ENCODE measurements at places on chromosomes 6 and 20.

DNA sequence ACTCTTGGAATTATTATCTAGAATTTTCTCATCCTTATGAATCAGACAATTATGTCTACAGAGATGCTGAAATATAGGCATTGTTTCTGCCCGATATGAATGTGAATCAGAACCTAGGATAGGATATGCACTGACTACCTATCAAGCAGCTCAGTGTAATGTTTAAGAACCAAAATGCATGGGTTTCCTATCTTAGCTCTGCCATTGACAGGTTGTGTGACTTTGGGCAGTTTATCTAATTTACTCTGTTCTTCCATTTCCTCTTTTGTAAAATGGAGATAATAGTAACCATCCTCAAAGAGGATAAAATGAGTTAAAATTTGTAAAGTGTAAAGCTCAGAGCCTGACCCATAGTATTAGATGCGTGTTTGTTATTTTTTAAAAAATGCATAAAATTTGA lies 10.2 kb upstream of the AIG1 start:
- DNase-seq: no peak

DNA sequence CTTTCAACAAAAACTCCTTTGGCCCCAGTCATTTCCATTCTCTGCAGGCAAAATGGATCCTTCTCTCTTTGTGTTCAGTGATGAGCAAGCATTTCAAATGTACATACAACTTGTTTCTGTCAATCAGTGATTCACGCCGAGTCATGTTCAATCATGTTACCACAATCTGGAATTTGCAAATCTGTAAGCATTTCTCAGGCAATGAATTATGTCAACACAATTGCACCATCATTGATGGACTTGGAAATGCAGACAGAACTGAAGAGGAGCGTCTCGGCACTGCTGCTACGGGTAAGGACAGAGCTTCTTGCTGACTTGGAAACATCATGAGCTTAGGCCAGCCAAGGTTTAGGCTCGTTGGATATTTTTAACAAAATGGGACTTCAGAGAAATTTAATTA lies 132.8 kb upstream of the AGPAT4 start:
- DNase-seq: no peak

DNA sequence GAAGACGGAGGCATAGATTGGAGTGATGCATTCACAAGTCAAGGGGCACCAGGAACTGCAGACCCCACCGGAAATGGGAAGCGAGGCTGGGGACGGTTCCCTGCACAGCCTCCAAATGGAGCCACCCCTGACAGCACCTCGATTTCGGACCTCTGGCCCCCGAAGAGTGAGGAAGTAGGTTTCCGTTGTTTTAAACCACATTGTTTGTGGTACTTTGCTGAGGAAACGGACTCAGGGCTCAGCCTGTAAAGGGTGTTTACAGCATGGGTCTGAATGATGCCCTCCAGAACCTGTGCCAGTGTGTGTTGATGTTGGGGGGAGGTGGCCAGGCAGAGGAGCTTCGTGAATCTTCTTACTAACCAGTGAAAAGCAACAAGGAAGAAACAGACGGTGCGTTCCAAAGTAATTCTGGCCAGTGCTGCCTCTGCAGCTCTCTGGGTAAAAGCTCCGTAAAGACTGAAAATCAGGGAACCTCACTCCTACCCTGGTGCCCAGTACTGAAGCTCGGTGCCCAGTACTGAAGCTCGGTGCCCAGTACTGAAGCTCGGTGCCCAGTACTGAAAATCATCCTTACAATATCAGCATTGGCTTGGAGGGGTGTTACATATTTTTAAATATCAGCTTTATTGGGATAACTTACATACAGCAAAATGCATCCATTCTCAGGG lies 30.1 kb upstream of the CCR6 start:
- no peak for DNase-seq

DNA sequence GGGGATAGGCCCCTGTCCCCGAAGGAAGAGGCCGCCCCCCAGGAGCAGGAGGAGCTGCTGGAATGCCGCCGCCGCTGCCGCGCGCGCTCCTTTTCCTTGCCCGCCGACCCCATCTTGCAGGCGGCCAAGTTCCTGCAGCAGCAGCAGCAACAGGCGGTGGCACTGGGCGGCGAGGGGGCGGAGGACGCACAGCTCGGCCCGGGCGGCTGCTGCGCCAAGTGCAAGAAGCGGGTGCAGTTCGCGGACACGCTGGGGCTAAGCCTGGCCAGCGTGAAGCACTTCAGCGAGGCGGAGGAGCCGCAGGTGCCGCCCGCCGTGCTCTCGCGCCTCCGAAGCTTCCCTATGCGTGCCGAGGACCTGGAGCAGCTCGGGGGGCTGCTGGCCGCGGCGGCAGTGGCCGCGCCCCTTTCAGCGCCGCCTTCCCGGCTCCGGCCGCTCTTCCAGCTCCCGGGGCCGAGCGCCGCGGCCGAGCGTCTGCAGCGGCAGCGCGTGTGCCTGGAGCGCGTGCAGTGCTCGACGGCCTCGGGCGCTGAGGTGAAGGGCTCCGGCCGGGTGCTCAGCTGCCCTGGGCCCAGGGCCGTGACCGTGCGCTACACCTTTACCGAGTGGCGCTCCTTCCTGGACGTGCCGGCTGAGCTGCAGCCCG lies 630 bp downstream of the PPP1R3G start:
- no peak for DNase-seq

DNA sequence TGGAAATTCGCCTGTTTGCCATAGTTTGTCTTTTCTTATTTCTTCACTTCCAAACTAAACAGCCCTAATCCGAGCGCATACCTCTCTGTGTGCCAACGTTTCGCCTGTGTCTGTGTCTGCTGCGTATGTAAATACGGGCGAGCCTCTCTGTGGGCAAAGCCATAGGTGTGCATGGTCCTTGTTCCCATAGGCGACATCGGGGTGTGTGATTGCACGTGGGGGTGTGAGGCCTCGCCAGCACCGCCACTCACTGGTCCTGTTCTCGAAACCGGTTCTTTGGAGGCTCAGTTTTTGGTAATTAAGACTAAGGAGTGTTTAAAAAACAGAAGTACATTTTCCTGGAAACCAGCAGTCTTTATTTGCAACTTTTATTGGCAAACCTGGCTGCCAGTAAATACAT lies 6.0 kb upstream of the FOXC1 start:
- DNase-seq: no peak

DNA sequence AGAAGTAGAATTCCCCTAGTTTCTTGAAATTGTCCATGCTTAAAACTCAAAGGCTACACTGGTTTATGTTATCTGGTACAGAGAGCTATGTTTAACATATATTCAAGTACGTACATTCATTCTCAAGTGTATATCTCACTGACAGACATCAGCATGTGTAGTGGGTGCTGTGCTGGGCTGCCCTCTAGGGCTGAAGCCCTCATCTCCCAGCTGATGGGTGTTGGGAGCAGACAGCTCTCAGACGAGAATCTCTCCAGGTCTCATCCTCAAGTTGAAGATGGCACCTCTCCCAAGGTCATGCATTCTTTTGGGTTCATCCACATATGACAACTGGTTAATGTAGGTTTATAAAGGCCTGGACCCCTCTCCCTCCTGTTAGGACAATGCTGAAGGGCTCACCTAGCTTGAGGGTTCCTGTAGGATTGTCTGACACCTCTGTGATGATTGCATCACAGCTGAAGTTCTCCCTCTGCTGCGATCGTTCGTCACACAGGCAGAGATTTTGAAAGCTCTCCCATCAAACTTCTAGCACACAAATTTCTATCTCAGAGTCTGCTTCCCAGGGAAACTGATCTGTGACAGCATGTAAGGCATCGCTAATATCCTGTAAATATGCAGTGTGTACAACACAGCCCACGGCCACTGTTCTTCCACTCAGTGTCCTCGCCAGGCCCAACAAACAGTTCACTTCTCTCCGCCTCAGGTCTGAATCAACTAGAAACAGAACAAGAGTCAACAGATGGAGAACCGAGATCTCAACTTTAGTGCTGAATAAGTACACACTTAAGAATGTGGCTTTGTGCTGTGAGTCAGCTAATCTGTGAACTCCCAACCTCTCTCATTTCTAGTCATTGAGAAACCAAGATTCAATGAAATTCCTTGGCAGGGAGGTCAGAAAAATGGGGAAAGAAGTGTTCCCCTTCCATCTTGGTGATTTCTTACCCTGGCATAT lies 43.2 kb downstream of the PREP start:
- DNase-seq: no peak

DNA sequence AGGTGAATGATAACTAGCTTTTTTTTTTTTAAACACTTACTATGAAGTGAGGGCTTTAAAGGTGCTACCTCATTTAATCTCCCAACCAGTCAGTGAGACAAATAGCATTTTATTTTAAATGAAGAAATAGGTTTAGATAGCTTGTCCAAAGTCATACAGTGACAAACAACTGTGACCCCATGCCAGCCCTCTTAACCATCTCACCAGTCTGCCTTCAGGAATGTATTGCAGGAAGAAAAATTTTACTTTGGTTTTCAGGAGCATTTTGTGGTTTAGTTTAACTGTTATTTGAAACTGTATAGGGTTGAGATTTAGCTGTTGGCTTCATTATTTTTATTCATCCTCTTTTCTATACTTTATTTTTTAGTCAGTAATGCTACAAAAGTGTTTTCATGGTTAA lies 18.6 kb downstream of the DSE start:
- DNase-seq: no peak

- DNase-seq: peak; percentile 87
These were observed 1.3 kb downstream of the TAPBP start for GRCh38 chr6:33312361-33313104.

- DNase-seq: no peak
These were observed 82.9 kb downstream of the SLC35B3 start for GRCh38 chr6:8352335-8352965.

GRCh38 chr6:45697605-45698004 lies 318.1 kb downstream of the CLIC5 start:
- no peak for DNase-seq

DNA sequence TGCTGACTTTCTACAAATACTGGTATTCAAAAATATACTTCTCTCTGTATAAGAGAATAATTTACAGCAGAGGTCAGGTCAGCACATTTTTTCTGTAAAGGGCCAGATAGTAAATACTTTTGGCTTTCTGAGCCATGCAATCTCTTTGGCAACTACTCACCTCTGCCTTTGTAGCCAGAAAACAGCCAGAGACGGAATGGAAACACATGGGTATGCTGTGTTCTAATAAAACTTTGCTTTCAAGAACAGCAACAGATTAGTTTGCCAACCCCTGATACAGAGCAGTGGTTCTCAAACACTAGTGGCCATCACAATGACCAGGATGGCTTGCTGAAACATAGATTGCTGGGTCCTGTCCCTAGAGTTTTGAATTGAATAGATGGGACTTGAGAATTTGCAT lies 46.3 kb downstream of the SYCP2L start:
- no peak for DNase-seq

- peak; percentile 82 for DNase-seq
These were observed 3.0 kb upstream of the FOXO3 start for GRCh38 chr6:108557494-108558371.

DNA sequence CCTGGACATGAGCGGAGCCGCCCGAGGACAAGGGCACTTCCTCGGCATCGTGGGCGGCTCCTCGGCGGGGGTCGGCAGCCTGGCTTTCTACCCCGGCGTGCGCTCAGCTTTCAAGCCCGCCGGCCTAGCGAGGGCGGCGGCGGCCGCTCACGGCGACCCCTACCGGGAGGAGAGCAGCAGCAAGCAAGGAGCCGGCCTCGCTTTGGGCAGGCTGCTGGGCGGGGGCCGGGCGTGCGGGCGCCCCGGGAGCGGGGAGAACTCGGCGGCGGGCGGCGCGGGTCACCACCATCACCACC lies 6.7 kb downstream of the PRDM13 start:
- peak; percentile 35 for DNase-seq

DNA sequence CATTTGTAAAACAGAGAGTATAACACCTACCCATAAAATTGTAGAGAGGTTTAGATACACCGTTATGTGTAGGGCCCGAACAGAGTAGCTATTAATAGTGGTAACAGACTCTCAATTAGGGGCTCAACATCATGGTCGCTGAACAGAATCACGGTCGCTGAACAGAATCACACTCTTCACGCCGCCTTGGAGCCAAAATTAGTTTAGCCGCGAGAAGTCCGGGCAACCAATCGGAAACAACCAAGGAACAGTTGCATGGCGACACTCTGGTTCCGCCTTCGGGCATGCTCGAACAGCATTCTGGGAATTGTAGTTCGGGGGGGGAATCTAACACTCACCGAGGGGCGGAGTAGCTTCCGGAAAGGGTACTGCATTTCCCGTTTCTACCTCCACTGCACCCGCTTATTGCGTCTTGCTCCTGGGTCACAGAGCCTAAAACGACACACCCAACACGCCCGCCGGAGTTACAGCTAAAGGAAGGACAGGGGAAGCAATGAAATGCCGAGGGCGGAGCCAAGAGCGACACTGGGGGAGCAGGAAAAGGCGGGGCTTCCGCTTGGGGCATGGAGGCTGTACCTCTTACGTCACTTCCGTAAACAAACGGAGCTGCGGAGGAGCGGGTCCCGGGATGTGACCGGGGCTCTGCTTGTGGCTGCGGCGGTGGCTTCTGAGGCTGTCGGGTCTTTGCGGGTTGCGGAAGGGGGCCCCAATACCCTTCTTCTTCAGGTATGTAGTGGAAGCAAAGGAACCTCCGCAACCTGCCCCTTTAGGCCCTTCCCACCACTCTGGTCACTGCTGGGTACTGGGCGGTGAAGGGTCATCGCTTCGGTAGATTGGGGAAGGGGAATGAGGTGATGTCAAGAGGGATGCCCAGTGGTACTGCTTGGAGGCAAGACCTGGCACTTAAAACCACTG lies at the start of gene CCDC28A:
Gene CCDC28A, plus strand, starts transcription at position 593 of the 915 bp plus-strand sequence. CDS start 2,352 bp downstream, outside the sequence.
- peak; percentile 97 for DNase-seq

DNA sequence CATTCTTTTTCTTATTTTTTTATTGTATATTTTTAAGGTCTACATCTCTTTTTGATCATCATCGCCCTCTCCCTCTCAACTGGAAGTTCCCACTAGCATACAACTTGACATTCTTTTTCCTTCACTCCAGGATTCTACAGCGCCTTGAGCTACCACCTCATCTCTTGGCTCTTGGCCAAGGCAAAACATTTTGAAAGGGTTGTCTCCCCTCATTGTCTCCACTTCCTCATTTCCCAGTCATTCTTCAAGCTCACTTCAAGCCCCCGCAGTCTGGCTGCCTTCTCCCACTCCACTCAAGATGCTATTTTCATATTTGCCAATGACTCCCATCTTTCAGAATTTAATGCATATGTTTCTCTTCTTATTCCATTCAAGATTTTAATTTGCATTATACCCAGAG lies 63.0 kb downstream of the OPN5 start:
- DNase-seq: no peak

DNA sequence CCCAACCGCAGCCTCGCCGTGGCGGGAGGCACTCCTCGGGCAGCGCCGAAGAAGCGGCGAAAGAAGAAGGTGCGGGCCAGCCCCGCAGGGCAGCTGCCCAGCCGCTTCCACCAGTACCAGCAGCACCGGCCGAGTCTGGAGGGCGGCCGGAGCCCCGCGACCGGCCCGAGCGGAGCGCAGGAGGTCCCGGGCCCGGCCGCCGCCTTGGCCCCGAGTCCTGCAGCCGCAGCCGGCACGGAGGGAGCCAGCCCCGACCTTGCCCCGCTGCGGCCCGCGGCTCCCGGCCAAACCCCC lies 525 bp downstream of the PNRC1 start:
- DNase-seq: no peak

DNA sequence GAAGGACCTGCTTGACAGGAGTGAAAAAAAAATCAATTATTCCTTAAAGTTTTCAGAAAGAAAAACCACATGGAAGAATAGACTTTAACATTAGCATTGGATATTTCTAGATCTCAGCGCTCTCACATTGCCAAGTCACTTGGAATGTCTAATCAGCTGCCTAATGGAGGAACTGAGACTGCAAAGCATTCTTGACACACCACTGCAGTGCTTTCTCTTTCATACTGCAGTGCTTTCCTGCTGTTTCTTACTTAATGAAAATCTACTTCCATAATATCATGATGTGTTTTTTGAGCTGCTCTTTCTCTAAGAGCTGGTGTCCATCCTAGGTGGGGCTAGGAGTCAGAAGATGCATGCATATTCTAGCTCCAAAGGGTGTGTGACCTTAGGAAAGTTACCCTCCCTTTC lies 20.4 kb upstream of the MCM3 start:
- no peak for DNase-seq
